ENCODE measurements at places on chromosomes 16 and 17.

DNA sequence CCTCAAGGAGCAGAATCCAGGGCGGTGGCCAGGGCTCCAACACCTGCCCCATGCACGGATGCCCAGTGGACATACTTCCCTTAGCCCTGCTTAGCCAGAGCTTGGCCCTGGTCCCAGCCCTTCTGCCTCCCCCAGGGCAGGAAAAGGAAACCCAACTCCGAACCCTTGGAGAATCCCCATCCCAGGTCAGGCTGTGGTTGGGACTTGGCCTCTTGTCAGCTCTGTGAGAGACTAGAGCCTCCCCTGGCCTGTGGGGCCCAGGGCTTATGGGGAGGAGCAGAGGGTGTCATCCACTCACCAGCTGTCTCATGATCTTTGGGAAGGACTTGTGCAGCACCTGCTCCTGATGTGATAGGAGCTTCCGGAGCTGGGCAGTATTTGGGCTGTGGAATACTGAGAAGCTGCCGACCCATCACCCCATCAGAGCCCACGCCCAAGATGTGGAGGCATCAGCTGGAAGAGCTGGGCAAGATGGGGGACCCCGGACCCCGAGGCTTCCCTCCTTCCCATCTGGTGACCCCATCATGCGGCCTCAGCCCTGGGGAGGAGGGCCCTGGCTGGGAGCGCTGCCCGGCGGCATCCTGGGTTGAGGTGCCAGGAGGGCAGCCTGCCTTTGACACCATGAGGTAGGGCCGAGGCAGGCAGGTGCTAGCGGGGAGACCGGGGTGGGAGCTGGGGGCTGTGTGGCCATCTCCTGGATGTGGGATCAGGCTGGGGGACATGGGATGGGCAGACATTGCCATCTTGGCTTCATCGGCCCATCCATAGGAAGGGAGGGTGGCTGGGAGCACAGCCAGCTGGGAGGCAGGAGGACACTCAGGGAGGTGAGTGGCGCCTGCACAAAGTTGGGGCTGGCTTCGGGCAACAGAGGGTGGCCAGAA, 45.1 kb downstream of the TNFRSF13B start:
- no peak for DNase-seq

DNA sequence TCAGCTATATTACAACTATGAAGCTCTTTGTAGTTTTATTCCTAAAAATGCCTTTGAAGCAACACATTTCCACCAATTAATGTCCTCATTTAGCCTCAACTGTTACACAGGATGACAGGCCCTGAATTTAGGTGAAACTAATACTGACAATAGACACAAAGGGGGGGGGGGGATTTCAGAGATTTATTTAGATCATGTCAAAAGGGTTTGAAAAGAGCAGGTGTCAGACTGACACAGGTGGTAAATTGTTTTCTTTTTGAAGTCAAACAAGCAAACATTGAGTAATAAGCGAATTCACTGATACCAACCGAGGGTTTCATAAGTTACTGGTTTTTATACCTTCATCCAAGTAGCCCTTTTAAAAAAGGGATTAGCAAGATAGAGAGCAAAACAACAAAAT, 40.8 kb downstream of the KANSL1 start:
- DNase-seq = no peak

GRCh38 chr17:4498461-4499397, at the start of gene SPNS2:
Gene SPNS2 (plus strand): TSS chr17:4498881. CDS start chr17:4499048, 167 bp downstream.
- peak; percentile 45 for DNase-seq

DNA sequence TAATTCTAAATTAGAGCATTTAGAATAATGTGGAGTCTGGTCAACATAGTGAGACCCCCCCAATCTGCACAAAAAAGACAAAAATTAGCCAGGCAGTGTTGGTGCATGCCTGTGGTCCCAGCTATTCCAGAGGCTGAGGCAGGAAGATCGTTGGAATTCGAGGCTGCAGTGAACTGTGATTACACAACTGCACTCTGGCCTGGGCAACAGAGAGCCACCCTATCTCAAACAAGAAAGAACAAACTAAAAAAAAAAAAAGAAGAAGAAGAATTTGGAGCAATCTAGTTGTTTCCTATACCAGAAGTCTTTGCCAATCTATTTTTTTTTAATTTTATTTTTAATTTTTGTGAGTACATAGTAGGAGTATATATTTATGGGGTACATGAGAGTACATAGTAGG, 6.0 kb downstream of the CETP start:
- no peak for DNase-seq

GRCh38 chr16:84608282-84608681, 9.6 kb downstream of the COTL1 start:
- DNase-seq = no peak

- peak; percentile 6 for DNase-seq
Observed at GRCh38 chr17:83064021-83064731, 15.2 kb upstream of the METRNL start.

GRCh38 chr17:40686192-40686591, 17.4 kb downstream of the KRT24 start:
- DNase-seq = no peak

GRCh38 chr17:48468299-48468698, 38.3 kb upstream of the SKAP1 start:
- DNase-seq = no peak

DNA sequence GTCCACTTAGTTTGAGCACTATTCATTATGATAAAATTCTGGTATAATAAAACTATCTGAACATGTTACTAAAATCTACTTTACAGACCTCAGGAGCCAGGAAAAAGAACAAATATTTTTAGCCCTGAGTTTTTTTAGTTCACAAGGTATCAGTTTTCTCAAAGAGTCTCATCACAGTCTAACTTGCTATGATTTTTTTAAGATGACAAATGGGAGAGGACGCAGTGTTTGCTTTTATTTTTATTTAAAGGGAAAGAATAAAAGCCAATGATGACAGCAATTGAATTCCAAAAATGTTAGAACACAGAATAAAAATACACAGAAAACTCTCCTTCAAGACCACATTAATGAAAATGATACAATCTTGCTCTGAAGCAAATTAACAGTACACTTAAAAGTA, 7.4 kb downstream of the MED13 start:
- no peak for DNase-seq

DNA sequence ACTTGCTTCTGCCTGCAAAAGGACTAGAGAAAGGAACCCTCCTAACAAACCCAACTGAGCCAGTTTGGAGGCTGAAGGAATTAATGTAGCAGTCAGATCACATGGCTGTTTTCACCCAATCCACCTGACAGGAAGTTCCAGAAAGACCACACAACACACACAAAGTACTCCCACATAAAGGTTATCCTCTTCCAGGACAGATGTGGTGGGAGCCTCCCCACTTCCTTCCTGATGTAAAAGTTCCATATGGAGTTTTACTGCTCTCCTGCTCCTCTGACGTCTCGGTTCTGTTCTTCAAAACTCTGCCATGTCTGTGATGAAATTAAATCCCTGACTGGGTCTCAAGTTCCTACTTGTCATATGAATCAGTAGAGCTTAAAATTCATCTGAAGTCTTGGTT, 497.0 kb upstream of the HSBP1 start:
- DNase-seq = no peak
